ENCODE measurements at places on chromosomes 2 and 18.

GRCh38 chr18:9506046-9506792 is 30.9 kb downstream of the RALBP1 start:
- no peak for DNase-seq

- no peak for DNase-seq
These were observed 192.5 kb upstream of the FOSL2 start for GRCh38 chr2:28199995-28200679.

DNA sequence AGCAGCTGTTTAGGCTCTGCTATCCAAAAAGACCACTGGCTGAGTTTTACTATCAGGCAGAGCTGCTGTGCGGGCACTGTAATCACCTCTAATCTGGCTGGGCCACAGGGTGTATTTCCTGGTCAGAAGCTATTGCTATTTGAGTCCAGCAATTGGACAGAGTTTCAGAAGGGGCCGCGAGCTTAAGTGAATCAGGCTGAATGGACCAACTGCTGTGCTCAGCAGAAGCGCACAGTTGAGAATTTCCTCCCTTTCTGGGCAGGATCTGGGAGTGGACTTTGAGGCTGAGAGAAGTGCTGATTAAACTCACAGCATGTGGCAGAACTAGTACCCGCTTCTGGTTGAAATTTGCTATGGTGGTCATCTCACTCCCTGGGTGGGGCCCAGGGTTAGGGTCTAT is 251.8 kb downstream of the INSIG2 start:
- DNase-seq: no peak

DNA sequence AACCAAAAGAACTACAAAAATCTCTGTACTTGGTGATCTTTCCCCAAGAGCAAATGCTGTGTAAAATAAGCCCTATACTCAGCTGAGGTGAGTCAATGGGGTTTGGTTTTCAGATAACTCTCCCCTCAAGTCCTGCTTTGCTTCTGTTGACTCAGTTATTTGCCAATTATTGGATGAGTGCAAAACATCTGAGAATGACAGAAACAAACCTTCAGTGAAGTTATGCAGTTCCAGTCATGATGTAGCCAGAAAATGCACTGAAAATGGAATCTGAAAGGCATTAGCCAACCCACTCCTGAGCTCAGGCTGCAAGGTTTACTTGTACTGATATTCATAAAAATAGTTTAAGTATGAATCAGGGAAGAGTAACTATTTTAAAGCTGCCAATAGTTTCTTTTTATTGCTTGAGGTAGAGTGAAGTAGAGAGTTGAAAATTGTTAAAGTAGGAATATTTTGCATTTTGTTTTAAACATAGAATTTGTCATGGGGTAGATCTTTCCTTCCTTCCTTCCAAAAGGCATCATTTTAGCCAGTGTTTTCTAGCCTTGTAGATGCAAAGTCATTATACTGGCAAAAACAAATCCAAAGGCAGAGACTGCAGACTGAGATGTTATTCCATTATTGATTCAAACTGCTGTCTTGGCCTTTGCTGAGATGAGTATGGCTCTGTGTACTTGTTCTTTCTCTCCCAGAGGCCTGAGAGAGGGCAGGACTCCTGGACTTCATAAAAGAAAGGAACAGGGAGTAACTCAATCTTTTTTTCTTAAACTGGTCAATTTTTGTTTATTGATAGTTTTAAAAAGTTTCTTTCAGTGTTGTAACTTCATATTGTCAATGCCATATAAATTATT is 215.3 kb downstream of the RND3 start:
- no peak for DNase-seq

GRCh38 chr2:239727182-239727775 is 297.9 kb downstream of the NDUFA10 start:
- DNase-seq: no peak

DNA sequence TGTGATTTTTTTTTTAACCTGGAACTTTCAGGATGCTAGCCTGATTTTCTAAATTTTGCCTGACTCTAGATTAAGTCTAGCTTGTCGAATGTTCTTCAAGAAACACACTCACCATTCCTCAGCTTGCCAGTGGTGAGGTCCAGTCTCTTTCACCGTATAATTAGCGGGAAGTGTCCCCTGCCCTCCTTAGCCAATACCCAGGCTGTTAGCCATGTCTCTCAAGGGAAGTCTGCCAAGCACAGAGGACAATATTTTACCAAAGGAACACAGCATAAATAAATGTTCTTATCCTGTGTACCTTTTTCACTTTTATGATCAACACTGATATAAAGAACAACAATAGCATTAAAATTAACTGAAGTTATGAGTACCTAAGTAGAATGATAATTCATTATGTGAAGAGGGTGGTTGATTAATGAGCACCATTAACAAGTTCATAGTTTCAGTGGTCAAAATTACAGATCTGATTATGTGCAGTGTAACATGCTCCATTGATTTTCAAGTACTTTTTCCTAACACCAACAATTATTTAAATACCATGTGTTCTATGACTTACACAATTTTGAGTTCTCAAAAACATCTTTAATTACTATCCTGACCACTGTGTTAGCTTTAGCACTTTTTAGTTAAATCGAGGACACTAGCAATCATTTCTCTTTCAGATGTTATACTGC is 445.8 kb upstream of the RAB12 start:
- DNase-seq: no peak

DNA sequence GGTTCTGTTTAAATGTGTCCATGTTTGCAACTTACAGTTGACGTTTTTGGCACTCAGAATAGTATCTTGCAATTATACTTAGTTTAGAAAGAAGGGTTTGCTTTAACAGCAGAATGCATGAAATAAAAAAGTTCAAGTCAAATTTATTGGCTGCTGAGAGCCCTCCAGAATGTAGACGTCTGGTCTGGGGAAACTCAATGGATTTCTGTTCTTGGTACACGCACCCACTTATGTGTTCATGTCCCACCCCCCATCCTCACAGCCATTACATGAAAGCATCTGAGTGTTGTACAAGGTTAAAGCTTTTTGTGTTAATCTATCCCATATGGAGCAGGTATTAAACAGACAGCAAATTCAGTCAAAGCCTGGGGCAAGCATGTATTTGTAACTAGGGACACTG is 219.5 kb downstream of the SOX11 start:
- no peak for DNase-seq

DNA sequence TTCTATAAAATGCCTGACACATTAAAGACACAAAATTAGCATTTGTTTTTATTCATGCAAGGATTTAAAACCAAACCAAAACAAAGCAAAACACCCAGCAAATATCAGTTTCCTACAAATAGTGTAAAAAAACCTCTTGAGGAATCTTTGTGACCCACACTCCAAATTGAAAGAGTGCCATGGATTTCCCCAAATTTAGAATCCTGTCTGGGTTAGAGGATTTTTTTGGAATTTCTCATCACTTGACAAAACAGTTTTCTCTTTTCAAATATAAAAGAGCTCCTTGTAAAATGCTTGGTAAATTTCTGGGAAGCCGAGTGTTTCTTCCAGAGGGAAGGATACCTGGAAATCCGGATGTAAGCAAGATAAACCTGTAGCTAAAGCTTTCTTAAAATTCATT is 1.7 kb upstream of the FN1 start:
- DNase-seq: no peak

DNA sequence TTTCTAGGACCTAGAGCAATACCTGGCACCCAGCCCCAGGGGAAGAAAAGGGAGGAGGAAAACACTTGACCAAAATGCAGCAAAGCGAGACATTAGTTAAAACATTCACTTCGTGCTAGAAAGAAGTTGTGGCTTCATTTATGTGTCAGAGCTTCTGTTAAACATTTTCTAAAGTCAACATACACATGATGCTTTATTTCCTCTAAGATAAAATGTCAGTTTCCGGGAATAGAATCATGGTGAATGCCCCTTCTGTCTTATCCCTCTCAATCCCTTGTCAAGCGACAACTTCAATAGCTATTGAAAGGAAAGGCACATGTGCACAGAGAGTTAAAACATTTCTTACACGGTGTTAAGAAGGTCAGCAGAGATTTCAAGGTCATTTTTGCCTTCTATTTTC is 404.6 kb upstream of the CWC22 start:
- DNase-seq: no peak

DNA sequence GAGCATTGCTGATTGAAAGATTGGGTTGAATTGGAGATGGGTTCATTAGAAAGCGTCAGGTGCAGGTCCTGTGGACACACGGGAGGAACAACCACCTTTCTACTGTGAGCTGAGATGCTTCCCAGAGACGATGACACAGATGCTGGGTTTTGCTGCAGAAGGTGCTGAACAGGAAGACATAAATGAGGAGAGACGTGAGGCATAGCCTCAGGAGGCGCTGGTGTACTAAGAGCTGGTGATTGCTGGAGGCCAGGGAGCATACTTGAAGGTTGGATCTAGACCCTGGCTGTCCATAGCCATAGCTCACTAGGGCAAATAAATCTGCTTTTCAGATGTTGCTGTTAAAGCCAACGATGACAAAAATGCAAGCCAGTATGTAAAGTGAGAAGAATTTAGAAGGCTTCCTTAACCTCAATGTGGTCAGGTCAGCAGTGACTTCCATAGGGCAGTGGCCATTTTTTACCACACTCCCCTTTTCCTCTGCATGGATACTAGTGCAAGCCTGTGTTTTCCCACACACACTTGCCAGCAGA is 153.7 kb downstream of the SOX11 start:
- no peak for DNase-seq

GRCh38 chr2:8885449-8886201 is 48.2 kb upstream of the KIDINS220 start:
- no peak for DNase-seq

DNA sequence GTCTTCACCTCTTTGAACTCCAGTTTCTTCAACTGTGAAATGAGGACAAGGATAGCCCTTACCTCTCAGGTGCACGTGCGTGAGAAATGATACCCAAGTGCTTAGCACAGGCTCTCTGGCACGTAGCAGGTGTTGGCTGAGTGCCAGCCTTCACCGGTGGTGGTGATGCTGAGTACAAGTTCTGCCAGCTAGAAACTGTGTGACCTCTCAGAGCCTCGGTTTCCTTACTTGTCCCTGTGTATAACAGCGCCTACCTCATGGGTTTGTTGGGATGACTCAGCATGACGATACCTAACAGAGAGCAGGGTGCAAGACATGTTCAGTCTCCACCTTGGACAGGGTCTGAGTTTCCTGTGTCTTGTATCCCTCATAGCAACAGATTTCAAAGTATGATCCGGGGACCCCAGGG is 205.1 kb downstream of the TNS1 start:
- no peak for DNase-seq

GRCh38 chr2:233093721-233094120 is 33.6 kb downstream of the INPP5D start:
- DNase-seq: no peak

GRCh38 chr2:232485757-232486557 is 1.7 kb downstream of the ECEL1 start:
- DNase-seq: peak; percentile 59

- DNase-seq: peak; percentile 2
These were observed 698.5 kb downstream of the NR4A2 start for GRCh38 chr2:155633887-155634570.

GRCh38 chr2:59585655-59586054 is 967.8 kb downstream of the BCL11A start:
- DNase-seq: peak; percentile 20

GRCh38 chr18:79943608-79944125 is 7.8 kb downstream of the SLC66A2 start:
- DNase-seq: no peak

DNA sequence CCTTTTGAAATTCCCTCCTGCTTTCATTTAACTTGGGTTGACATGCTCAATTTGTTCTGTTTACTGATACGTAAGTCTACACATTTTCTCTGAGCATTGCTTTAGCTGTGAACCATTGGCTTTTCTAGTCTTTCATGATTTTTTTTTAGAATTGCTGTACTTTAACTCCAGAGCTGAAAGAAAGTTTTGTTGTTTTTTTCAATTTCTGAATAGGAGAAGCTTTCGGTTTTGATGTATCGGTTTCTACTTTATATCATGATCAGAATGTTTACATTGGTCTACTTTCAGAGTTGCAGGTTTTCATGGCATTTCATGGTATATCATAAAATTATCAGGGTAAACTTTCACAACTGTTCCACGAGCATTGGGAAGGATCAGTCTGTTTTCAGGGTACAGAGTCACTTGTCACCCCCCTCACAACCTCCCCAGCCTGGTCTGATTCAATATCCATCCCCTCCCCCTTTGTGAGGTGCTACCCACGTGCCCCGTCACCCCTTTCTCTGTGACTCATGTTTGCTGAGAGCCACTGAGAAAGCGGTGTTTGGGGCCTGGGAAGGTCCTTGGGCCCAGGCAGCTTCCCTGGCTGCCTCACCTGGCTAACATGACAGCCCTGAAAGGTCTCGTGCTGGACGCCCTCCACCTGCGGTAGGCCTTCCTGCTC is 7.0 kb downstream of the ASTL start:
- no peak for DNase-seq

- peak; percentile 27 for DNase-seq
These were observed 833 bp downstream of the AFG3L2 start for GRCh38 chr18:12376034-12376753.

GRCh38 chr18:25075783-25076182 is 276.2 kb downstream of the ZNF521 start:
- DNase-seq: no peak

GRCh38 chr2:69634196-69634821 is 9.2 kb downstream of the AAK1 start:
- DNase-seq: no peak

- no peak for DNase-seq
These were observed 114.8 kb upstream of the SERTAD2 start for GRCh38 chr2:64768491-64769005.

GRCh38 chr2:149430743-149431736 is 100.7 kb downstream of the LYPD6 start:
- DNase-seq: no peak

DNA sequence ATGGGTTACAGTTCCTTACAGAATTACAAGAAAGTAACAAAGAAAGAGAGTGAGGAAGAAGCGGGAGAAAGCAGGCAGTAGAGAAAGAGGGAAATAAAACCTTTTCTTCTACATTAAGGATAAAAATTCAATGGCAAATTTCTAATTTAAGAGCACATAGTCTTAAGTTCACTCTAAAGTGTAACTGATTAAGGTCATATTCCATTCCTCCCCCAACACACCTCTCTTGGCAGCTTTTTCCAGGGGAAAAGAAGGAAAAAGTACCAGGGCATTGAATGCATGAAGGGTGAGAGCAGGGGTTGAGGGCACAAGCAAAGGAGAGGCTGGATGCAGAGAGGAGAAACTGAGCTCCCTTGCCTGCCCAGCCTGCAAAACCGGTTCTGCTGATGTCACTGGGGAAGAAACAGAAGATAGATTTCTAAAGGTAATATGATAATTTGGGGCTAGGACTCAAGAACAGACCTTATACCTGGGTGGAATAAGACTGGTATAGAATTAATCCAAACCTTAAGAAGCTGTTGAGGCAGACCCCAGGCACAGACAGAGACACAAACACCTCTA is 4.6 kb downstream of the ACMSD start:
- DNase-seq: no peak

DNA sequence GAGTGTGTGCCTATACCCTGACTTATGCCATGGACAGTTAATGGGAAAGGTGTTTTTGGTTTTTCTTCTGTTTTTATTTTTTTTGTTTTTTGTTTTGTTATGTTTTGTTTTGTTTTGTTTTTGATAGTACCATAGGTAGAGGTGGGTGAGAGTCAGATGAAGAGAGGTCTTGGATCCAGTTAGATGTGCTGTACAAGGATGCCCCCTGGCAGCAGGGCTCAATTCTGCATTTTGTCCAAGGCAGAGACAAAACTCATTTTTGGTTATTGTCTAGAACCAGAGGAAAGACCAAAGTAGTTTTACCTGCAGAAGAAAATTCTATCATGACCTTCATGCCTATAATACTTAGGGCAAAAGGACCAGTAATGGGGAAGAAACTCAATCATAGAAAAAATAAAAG is 48.5 kb downstream of the SLC5A7 start:
- DNase-seq: no peak

- DNase-seq: no peak
These were observed 84.8 kb upstream of the RAB6C start for GRCh38 chr2:129894616-129895015.

- no peak for DNase-seq
These were observed 635.0 kb downstream of the ARHGAP15 start for GRCh38 chr2:143764261-143764660.
